ENCODE measurements at places on chromosomes 6 and 20. TPM values are rescaled to one million over a fixed set of nuclear protein-coding genes. Genes with fewer than 3 reads are reported as not detected.
A peak's percentile ranks its signal among the peaks of the same experiment; 100 is the strongest.

The GPLD1 gene
- total RNA-seq = 15.3 TPM

The E2F3 gene
- total RNA-seq = 37.2 TPM

GRCh38 chr6:33781131-33781975, 7.6 kb downstream of the LEMD2 start:
- H3K27me3 ChIP-seq = no peaks in the 10 kb centered on the region
- peak; percentile 82 for DNase-seq
- H3K36me3 ChIP-seq = peaks cover 18% of the 10 kb centered on the region
- H3K27ac ChIP-seq = peak overlapping the region; percentile 92

DNA sequence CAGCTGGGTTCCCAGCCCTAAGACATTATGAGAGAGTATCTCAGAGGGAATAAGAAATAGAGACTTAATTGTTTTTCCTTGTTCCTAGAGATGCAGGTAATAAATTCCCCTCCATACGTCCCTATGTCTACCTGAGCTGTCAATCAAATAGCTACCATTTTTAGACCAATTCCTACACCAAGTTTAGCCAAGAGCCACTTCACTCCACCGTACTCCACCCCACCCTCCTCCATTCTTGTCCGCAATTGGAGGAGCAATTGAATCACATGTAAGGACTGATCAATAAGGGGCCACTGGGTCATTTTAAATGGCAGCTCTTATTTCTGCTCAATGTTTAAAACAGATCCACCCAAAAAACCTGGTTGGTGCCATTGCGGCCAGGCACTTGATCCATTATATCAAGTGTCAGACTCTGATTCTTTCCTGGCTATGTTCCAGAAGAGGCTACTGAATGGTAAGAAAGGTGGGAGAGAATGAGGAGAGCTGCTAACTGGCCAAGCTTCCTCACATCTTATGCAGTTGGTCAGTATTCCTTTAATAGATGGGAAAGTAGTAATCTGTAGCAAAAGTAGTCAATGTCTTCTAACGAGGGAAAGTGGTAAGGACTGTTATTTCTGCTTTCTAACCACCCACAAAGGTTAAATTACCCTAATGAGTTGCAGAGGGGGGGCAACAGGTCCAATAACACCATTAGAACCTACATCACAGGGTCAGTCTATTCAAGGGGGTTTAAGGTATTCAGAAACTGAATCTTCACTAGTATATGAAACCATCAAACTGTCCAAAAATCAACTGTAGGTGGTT, 34.1 kb downstream of the ARHGAP18 start:
- H3K27me3 ChIP-seq = no peaks in the 10 kb centered on the region
- peaks cover 9% of the 10 kb centered on the region for H3K4me1 ChIP-seq
- no peak for DNase-seq
- H3K27ac ChIP-seq = no peak overlapping the region
- H3K4me3 ChIP-seq = no peak overlapping the region

DNA sequence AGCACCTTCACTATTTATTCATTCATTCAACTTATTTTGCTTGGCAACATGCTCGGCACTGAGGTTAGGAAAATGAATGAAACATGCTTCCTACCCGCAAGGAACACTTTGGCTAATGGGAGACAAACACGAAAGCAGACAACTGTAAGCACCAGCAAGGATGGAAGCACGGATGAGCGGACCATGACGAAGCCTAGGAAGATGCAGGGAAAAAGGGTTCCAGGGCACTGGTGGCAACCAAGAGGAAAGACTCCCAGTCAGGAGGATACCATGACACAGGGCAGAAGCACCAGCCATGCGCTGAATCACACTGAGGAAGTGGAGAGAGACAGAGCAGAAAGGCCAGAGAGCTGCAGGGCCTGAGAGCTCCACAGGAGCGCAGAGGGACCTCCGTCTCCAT, 9.8 kb downstream of the PDE10A start:
- H3K4me3 ChIP-seq = no peak overlapping the region
- H3K27ac ChIP-seq = no peak overlapping the region
- H3K27me3 ChIP-seq = peaks cover 19% of the 10 kb centered on the region
- H3K36me3 ChIP-seq = no peaks in the 10 kb centered on the region

DNA sequence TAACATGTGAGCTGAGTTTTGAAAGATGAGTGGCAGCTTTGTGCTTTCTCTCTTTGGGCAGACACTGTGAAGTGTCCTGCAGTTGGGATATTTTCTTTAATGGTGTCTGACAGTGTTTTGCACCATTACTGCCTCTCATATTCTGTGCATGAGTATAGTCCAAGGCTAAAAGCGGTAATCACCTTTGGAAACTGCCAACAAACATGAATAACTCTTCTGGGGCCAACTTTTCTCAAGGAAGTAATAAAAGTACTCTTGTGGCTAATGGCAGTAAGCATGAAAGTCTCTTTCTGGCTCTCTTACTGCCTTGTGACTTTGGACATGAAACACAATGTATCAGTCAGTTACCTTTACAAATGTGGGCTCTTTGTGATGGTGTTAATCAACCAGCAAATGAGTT, 91.7 kb upstream of the SOX4 start:
- H3K4me3 ChIP-seq = no peak overlapping the region
- no peaks in the 10 kb centered on the region for H3K27me3 ChIP-seq
- DNase-seq = no peak
- no peaks in the 10 kb centered on the region for H3K4me1 ChIP-seq
- no peaks in the 10 kb centered on the region for H3K36me3 ChIP-seq
- no peak overlapping the region for H3K27ac ChIP-seq

DNA sequence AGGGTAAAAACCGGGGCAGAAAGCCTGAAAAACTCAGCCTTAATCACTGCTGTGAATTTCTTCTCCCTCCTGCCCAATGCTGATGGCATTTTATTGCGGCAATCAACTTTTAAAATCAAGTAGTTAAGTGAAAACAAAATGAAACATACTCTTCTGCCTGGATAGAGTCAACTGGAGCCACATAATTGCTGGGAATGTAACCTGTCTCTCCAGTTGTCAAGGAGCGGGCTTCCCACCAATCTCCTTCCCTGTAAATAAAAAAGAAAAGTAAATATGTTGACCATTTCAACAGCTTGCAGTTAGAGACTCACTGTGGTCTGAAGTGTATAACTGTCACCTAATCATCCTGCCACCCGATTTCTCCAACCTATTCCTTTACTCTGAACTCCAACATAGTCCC, 102.1 kb upstream of the TRAF3IP2 start:
- H3K27me3 ChIP-seq = no peaks in the 10 kb centered on the region
- no peak for DNase-seq
- no peak overlapping the region for H3K27ac ChIP-seq

DNA sequence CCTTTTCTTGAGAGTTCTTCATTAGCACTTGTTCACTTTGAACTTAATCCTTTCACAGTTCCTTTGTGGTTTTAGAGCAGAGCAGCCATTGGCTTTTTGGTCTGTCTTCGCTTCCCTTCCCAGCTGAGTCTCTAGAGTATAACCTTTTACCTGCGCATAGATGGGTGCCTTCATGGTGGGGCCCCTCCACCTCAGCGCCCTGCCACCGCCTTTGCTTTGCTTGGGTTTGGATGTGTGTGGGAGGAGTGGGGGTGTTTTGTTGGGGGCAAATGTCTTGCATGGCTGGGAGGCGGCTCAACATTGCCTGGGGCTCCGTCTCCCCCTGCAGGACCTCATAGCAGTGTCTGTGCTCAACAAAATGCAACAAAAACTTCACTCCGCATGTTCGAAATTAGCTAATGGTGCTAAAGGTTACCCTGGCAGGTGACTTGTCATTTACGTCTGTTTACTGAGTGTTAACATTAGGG, 11.9 kb downstream of the PYGB start:
- H3K4me3 ChIP-seq = no peak overlapping the region
- H3K4me1 ChIP-seq = no peaks in the 10 kb centered on the region
- H3K27me3 ChIP-seq = no peaks in the 10 kb centered on the region
- no peak overlapping the region for H3K27ac ChIP-seq
- DNase-seq = no peak
- peaks cover 5% of the 10 kb centered on the region for H3K36me3 ChIP-seq

DNA sequence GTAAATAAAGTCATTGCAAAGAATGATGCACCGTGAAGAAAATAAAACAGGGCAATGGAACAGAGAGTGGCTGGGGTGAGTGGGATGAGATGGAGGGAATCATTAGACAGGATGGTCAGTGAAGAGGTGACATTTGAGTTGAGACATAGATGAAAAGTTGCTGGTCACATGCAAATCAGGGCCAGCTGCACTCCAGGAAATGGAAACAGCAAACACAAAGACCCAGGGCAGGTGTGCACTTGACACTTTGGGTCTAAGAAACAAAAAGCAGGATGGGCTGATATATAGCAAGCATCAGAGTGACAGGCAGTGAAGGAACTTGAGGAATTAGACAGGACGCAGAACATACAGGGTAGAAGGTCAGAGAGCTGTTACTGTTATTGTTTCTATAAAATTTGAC, 171.5 kb upstream of the RIPOR2 start:
- DNase-seq = no peak
- no peaks in the 10 kb centered on the region for H3K4me1 ChIP-seq
- H3K27me3 ChIP-seq = no peaks in the 10 kb centered on the region
- H3K27ac ChIP-seq = no peak overlapping the region
- no peak overlapping the region for H3K4me3 ChIP-seq

Measured in GM23338 (cell line).